ENCODE measurements at places on chromosomes 1 and 21. TPM values are rescaled to one million over a fixed set of nuclear protein-coding genes. Genes with fewer than 3 reads are reported as not detected.

DNA sequence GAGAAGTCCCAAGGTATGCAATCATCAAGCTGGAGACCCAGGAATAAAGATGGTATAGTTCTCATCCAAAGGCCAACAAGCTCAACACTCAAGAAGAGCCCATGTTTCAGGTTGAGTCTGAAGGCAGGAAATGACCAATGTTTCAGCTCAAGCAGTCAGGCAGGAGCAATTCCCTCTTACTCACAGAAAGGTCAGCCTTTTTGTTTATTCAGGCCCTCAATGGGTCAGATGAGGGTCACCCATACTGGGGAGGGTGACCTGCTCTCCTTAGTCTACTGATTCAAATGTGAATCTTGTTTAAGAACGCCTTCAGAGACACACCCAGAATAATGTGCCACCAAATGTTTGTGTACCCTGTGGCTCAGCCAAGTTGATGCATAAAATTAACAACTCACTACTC, 262.4 kb downstream of the USP25 start:
- no peak overlapping the region for H3K4me3 ChIP-seq
- H3K27ac ChIP-seq = no peak overlapping the region
- no peaks in the 10 kb centered on the region for H3K36me3 ChIP-seq
- H3K4me1 ChIP-seq = no peaks in the 10 kb centered on the region
- no peak for DNase-seq
- H3K27me3 ChIP-seq = no peaks in the 10 kb centered on the region

DNA sequence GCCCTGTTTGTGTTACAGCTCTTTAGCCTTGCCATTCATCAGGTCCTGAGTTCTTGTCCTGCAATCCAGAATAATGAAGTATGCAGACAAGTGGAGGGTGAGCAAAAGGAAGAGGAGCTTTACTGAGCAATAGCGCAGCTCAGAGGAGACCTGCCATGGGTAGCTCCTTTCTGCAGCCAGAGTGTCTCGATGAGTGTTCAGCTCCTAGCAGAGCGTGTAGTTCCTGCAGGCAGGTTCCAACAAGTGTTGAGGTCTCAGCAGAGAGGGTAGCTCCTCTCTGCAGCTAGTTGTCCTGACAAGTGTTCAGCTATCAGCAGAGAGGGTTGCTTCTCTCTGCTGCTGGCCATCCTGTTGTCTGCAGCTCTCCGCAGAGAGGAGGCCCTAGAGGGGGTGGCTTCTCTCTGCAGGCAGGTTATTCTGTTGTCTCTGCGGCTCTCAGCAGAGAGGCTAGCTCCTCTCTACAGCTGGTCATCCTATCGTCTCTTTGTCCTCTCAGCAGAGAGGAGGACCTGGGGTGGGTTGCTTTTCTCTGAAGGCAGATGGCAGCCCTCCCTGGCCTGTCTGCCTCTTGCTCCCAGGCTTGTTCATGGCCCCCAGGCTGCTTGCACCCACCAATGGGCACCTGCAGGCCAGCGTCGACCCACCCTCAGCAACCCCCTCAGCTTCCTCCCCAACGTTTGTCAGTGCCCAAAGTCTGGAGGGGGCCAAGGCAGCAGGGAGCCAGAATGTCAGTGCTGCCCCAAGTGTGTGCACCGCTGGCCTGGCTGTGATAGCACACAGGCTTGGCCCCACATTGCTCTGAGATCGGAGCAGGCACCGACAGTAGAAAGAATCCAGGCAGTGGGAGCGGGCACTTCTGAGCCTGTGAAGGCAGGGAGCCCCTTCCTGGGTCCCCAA, 112.5 kb upstream of the RUNX3 start:
- H3K27me3 ChIP-seq = peaks cover 8% of the 10 kb centered on the region
- peak; percentile 48 for DNase-seq
- H3K4me1 ChIP-seq = peaks cover 10% of the 10 kb centered on the region
- H3K4me3 ChIP-seq = no peak overlapping the region

GRCh38 chr21:33219954-33220353, 9.8 kb upstream of the IFNAR2 start:
- H3K36me3 ChIP-seq = no peaks in the 10 kb centered on the region
- peaks cover 13% of the 10 kb centered on the region for H3K4me1 ChIP-seq
- H3K4me3 ChIP-seq = no peak overlapping the region
- no peaks in the 10 kb centered on the region for H3K27me3 ChIP-seq
- no peak overlapping the region for H3K27ac ChIP-seq

GRCh38 chr1:179146911-179147310, 65.0 kb downstream of the TOR3A start:
- H3K4me1 ChIP-seq = peaks cover 27% of the 10 kb centered on the region
- peaks cover 2% of the 10 kb centered on the region for H3K36me3 ChIP-seq
- no peak overlapping the region for H3K4me3 ChIP-seq
- no peak for DNase-seq

DNA sequence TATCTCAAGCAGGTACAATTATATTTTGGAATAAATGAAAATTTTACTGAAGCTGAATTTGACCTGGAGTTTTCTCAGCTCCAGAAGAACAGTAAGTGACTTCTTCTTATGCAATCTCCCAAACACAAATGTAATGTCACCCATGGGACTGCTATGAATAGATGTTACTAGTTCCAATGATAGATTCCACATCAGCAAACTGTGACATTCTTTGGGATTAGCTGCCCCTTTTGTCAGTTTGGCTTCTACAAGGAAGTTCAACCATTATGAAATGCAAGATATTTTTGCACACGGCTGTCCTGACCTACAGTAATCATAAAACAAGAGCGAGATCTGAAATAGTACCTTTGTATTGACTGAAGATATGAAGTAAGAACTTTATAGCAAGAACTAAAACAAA, 27.8 kb upstream of the TSNAX start:
- no peak overlapping the region for H3K4me3 ChIP-seq
- no peak overlapping the region for H3K27ac ChIP-seq
- no peak for DNase-seq
- no peaks in the 10 kb centered on the region for H3K36me3 ChIP-seq
- no peaks in the 10 kb centered on the region for H3K27me3 ChIP-seq

GRCh38 chr21:27212441-27212840, 245.6 kb upstream of the ADAMTS5 start:
- no peak for DNase-seq
- H3K4me1 ChIP-seq = no peaks in the 10 kb centered on the region
- H3K36me3 ChIP-seq = no peaks in the 10 kb centered on the region
- no peak overlapping the region for H3K27ac ChIP-seq

DNA sequence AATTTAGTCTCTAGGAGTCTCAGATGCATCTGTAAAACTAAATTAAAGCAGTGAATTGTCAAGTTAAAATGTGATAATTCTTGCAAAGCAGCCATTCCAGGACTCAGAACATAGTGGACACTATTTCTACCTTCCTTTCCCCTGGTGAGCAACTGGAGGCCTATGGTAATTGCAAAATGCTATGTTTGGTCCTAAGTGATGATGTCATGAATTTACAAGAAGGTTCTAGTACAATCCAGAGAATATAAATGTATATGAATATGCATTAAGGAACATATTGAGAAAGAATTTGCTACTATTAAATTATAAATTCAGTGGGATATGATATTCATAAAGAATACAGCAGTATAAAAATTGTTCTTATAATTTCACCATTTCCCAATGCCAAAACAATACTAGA, 32.6 kb downstream of the OMA1 start:
- no peaks in the 10 kb centered on the region for H3K27me3 ChIP-seq
- no peaks in the 10 kb centered on the region for H3K36me3 ChIP-seq

GRCh38 chr1:58779059-58779754, 4.6 kb downstream of the JUN start:
- no peak overlapping the region for H3K4me3 ChIP-seq
- H3K4me1 ChIP-seq = peaks cover 13% of the 10 kb centered on the region
- DNase-seq = no peak
- no peaks in the 10 kb centered on the region for H3K27me3 ChIP-seq
- H3K36me3 ChIP-seq = peaks cover 3% of the 10 kb centered on the region

GRCh38 chr21:42146273-42146805, 72.6 kb upstream of the ABCG1 start:
- no peak overlapping the region for H3K4me3 ChIP-seq
- no peak for DNase-seq
- H3K36me3 ChIP-seq = no peaks in the 10 kb centered on the region
- no peak overlapping the region for H3K27ac ChIP-seq
- H3K4me1 ChIP-seq = no peaks in the 10 kb centered on the region
- H3K27me3 ChIP-seq = peaks cover 10% of the 10 kb centered on the region

GRCh38 chr1:229538945-229539344, 19.6 kb downstream of the ABCB10 start:
- no peak overlapping the region for H3K27ac ChIP-seq
- no peaks in the 10 kb centered on the region for H3K27me3 ChIP-seq
- no peak overlapping the region for H3K4me3 ChIP-seq
- peaks cover 9% of the 10 kb centered on the region for H3K36me3 ChIP-seq
- no peak for DNase-seq

DNA sequence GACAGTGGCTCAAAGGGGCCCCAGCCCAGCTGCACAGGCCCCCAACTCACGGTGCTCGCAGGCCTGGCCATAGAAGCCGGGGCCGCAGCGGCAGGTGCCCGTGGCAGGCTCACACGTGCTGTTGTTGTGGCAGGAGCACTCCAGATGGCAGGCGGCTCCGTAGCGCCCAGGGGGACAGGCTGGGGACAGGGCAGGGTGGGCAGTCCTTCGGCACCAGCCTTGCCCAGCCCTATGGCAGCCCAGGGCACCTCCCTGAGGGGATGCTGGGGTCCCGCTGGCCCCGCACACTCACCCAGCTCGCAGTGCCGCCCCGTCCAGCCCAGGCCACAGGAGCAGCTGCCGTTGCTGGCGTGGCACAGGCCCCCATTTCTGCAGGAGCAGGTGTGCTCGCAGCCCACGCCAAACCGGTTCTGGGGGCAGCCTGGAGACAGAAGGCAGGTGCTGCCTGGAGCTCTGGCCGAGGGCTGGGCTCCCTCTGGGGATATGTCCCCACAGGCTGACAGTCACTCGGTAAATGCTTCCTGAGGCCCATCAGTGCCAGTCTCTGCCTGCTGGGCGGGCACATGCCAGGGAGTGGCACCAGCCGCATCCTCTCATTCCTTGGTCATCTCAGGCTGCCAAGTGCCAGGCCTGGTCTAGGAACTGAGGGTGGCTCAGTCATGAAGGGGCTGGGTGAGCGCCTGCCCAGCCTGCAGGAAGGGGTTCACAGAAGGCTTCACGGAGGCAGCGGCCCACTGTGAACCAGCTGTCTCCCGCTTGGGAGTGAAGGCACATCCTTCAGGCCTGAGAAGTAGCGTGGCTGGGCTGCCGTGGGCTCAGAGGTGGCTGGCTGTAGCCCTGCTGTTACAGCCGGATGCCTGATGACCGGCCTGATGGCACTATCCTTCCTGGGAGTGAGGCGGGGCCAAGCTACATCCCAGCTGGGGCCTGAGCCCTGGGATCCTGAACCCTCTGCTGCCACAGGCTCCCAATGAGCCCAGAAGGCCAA, 40.1 kb downstream of the ARHGEF16 start:
- DNase-seq = no peak
- H3K27me3 ChIP-seq = no peaks in the 10 kb centered on the region
- H3K27ac ChIP-seq = no peak overlapping the region
- H3K36me3 ChIP-seq = no peaks in the 10 kb centered on the region
- no peak overlapping the region for H3K4me3 ChIP-seq

DNA sequence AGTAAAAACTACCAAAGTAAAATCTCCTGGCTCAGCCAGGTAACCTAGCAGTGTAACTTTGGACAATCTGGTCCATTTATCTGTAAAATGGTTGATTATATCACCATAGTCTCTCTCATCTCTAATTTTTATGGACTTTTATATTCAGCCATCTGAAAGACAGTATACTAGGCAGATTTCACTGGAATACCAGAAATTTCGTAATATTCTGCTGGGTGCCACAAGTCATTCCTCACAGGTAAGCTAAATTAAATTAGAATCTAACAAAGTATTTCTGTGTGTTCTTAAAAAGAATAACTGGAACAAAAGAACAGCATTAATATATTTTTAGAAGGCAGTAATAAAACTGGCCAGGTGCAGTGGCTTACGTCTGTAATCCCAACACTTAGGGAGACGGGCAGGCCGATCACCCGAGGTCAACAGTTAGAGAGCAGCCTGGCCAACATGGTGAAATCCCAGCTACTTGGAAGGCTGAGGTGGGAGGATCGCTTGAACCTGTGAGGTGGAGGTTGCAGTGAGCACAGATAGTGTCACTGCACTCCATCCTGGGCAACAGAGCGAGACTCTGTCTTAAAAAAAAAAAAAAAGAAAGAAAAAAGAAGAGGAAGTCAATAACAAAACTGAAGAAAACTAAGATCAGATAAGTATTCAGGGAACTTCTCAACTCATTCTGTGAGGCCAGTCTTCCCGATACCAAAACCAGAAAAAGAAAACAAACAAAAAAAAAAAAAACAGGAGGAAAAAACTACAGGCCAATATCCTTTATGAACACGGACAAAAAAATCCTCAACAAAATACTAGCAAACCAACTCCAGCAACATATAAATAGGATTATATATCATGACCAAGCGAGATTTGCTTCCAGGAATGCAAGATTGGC, 35.9 kb downstream of the PIK3R3 start:
- H3K36me3 ChIP-seq = no peaks in the 10 kb centered on the region
- H3K4me1 ChIP-seq = no peaks in the 10 kb centered on the region
- no peaks in the 10 kb centered on the region for H3K27me3 ChIP-seq
- no peak for DNase-seq
- H3K4me3 ChIP-seq = no peak overlapping the region

GRCh38 chr1:11285883-11286734, 13.1 kb downstream of the UBIAD1 start:
- no peak overlapping the region for H3K27ac ChIP-seq
- peaks cover 18% of the 10 kb centered on the region for H3K36me3 ChIP-seq
- no peak for DNase-seq

DNA sequence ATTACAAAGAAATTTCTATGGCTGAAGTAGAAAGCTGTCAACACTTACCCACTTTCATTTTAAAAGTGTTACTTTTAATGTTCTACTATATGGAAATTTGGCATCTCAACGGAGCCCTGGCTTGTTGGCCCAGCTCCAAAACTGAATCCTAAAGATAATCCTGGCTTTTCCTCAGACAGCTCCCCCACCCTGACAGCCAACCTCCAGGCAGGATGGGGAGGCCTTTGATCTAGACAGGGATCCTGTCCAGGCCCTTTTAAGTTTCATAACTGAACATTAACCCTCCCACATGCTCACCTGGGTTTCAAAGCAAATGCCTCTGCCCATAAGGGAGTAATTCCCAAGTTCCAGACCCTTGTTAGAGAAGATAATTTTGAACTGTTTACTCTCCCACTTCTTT, 99.3 kb upstream of the RALGPS2 start:
- no peak for DNase-seq
- no peak overlapping the region for H3K4me3 ChIP-seq
- H3K36me3 ChIP-seq = no peaks in the 10 kb centered on the region
- no peaks in the 10 kb centered on the region for H3K27me3 ChIP-seq

DNA sequence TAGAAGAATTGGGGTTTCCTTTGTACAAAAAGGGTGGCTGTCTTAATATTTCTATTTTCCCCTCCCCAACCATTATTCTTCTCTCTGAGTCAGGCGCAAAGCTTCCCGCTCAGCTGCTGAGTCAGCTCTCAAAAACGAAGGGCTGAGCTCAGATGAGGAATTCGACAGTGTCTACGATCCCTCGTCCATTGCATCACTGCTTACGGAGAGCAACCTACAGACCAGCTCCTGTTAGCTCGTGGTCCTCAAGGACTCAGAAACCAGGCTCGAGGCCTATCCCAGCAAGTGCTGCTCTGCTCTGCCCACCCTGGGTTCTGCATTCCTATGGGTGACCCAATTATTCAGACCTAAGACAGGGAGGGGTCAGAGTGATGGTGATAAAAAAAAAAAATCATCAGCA, 3.0 kb upstream of the TUFT1 start:
- DNase-seq = peak; percentile 56
- peaks cover 40% of the 10 kb centered on the region for H3K4me1 ChIP-seq
- no peak overlapping the region for H3K4me3 ChIP-seq
- no peaks in the 10 kb centered on the region for H3K27me3 ChIP-seq
- peak overlapping the region; percentile 83 for H3K27ac ChIP-seq
- no peaks in the 10 kb centered on the region for H3K36me3 ChIP-seq

The CHIT1 gene
- polyA plus RNA-seq = not detected

The TMEM201 gene
- polyA plus RNA-seq = 5.0 TPM

The GABRD gene
- polyA plus RNA-seq = not detected

The ADAM30 gene
- not detected for polyA plus RNA-seq

The IL10 gene
- not detected for polyA plus RNA-seq

The SPATA45 gene
- not detected for polyA plus RNA-seq
